ENCODE measurements at places on chromosomes 5 and 9.

DNA sequence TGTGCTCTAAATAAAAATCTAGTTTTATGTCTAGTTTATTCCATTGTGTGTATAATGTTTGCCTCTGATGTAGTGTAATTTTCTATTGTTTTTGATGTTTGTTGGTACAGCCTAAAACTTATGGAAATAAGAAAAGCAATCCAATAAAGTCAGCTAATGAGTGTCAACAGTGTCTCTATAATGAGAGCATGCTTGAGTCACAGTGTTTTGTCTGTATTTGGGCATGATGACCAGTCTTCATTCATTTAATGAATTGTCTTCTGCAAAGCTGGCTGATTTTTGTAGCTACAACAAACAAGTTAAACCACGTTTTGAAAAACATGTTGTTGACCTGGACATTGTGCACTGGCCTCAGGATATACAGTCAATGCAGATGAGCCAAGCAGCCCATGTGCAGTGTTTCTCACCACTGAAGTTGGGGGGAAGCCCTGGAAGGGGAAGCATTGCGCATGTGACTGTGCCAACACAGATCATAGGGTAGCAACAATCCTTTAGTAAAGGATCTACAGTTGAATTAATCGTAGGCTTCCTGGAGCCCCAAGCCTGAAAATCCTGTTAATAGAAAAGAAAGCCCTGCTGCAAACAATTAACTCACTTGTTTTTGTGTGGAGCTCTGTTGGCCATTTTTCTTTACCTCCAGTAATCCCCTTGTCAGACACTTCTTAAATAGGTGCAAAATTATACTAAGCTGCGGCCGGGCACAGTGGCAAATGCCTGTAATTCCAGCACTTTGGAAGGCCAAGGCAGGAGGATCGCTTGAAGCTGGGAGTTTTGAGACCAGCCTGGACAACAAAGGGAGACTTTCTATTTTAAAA, 88.0 kb downstream of the INIP start:
- DNase-seq, result no peak

DNA sequence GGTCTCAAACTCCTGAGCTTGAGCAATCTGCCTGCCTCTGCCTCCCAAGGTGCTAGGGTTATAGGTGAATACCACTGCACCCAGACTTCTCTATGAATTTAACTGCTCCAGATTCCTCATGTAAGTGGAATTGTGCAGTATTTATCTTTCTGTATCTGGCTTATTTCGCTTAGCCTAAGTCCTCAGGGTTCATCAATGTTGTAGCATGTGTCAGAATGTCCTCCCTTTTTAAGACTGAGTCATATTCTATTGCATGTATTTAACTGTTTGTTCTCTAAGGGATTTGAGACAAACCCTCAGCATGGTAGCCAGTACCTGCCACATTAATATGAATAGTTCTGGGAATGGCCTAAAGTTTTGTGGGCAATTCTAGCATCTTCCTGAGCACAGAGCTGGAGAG, 53.9 kb upstream of the TUT7 start:
- no peak for DNase-seq

DNA sequence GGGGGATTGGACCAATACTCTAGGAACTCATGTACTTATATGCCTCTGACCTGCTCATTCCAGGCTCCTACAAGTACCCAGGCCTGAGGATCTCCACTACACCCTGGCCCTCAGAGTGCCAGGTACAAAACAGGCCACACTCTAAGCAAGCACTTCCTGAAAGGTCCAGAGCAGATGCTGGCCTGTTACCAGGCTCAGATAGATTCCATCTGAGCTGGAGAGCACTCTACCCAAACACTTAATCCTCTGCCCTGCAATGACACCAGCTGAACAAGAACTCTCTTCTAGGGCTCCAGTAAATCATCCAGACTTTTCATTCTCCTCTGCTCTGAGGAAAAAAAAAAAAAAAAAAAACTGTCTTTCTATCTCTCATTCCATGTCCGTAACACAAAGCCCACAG, 2.9 kb downstream of the P4HA2 start:
- DNase-seq, result no peak

GRCh38 chr9:13554626-13555025, 275.1 kb upstream of the MPDZ start:
- no peak for DNase-seq

DNA sequence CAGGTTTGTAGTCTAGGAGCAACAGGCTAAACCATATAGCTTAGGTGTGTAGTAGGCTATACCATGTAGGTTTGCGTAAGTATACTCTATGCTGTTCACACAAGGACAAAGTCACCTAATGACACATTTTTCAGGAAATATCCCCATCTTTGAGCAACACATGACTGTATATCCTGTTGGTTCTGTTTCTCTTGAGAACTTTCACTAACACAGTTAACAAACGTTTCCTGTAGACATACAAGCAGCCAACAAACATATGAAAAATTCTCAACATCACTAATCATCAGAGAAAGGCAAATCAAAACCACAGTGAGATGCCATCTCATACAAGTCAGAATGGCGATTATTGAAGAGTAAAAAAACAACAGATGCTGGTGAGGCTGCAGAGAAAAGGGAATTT, 68.2 kb downstream of the NR2F1-AS1 start:
- no peak for DNase-seq

GRCh38 chr5:6634788-6635430, 1.7 kb downstream of the SRD5A1 start:
- DNase-seq, result no peak

DNA sequence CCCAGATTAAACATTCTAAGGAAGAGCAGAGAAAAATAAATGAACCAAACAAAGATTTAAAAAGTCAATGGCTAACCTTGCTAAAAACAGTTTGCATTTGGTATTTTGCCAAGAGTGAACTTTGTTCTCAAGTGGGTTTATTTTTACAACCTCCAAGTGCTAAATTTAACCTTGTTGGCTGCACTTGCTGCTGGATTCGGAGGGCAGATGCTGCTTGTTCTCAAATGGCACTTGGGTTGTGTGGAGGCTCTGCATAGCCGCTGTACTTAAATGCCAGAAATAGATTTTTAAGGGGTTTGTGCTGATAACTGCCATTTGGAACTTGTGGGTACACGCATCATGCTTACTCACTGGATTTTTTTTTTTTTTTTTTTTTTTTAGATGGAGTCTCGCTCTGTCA, 13.3 kb upstream of the SPATA24 start:
- DNase-seq, result no peak

DNA sequence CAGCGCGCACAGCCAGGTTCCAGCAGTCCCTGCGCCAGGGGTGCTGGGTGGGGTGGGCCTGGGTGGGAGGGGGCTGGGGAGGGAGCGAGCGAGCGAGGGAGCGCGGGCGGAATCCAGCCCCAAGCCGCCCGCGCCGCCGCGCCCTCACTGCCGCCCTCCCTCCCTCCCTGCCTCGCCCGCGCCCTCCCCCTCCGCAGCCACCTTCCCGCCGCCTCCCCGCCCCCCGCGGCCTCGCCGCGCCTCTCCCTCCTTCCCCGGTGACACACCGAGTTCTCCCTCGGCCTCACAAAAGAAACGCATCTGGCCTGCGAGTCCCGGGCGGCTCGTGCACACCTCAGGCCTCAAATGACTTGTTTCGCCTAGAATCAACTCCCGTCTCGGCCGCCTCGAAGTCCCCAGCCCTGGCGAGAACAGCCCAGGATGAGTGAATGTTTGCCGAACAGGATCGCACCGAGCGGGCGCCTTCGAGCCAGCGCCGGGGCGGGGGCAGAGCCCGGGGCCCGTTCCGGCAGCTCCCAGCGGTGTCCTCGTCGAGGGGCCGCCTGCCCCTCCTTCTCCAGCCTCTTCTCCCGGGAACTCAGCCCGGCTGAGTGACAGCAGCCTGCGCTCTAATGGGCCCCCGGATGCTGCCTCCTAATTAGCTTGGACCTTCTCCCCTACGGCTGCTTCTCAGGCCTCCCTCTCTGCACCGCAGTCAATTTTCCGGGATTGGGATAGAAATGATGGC, 371 bp upstream of the PITX1 start:
- DNase-seq, result peak; percentile 72

- DNase-seq, result no peak
These were observed 268.0 kb downstream of the ADAMTSL1 start for GRCh38 chr9:18741945-18742344.

GRCh38 chr5:35608881-35609779, 8.5 kb upstream of the SPEF2 start:
- DNase-seq, result no peak

- peak; percentile 36 for DNase-seq
These were observed 265.1 kb downstream of the ARL15 start for GRCh38 chr5:54045077-54045792.

DNA sequence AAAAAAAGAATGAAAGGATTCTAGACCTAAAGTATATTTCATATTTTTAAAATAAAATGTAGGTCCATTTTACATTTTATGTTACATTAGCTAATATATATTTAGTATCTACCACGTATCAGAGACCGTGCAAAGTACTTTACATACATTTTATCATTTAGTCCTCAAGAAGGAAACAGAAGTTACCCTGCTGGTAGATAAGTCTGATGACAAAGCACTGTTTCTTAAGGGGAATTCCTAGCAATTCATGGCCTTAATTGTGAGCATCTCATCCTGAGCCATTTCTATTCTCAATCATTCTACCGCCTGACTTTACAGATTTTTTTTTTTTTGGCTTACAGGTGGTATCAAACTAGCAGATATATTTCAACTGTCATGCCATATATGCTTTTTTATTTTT, 367.7 kb downstream of the PRELID2 start:
- no peak for DNase-seq

- DNase-seq, result no peak
These were observed 19.8 kb downstream of the TXNDC8 start for GRCh38 chr9:110317911-110318310.

DNA sequence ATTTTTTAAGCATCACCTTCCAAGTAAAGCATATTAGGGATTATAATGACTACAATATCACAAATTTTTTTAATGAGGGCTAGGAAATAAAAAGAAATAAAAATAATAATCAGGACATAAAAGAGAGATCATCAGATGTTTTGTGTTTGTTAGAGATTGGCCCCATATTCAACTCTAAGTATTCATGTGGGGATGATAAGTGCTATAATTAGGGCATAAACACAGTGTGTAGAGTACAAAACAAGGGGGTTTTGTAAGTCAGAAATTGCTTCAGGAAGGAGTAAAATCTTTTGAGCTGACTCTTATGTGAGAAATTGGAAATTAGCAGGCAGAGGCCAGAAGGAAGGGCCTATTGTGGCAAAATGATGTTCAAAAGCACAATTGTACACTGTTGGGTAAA, 127.3 kb downstream of the STARD4 start:
- no peak for DNase-seq

DNA sequence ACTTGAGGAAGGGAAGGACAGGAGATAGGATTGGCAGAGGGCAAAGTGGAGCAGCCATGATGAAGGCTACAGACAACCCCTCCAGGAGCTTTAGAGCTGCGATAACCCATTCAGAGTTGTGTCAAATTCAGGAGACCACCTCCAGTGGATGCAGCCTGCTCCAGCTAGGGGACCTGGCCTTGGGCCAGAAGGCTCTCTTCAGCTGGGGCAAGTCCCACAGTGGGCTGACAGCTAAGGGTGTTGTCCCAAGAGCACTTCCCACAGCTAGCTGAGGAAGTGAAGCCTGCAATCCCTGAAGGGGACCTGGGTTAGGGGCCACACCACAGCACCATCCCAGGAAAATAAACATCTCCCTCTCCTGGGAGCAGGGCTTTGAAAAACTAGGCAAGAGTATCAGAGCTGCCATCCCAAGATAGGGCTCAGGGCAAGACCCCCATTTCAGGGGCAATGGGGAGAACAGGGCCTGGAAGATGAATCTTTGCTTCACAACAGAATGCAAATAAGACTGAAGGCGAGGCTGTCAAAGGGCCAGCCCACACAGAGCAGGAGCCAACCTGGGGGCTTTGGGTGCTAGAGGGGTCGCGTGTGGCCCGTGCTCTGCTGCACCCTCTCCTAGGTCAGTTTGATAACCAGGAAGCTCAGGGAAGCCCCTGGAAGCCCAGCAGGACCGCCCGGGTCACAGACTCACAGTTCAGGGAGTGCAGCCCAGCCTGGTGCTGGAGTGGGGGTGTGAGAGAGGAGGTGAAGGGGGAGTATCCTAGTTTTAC, 19.3 kb upstream of the DAPK1 start:
- DNase-seq, result no peak

DNA sequence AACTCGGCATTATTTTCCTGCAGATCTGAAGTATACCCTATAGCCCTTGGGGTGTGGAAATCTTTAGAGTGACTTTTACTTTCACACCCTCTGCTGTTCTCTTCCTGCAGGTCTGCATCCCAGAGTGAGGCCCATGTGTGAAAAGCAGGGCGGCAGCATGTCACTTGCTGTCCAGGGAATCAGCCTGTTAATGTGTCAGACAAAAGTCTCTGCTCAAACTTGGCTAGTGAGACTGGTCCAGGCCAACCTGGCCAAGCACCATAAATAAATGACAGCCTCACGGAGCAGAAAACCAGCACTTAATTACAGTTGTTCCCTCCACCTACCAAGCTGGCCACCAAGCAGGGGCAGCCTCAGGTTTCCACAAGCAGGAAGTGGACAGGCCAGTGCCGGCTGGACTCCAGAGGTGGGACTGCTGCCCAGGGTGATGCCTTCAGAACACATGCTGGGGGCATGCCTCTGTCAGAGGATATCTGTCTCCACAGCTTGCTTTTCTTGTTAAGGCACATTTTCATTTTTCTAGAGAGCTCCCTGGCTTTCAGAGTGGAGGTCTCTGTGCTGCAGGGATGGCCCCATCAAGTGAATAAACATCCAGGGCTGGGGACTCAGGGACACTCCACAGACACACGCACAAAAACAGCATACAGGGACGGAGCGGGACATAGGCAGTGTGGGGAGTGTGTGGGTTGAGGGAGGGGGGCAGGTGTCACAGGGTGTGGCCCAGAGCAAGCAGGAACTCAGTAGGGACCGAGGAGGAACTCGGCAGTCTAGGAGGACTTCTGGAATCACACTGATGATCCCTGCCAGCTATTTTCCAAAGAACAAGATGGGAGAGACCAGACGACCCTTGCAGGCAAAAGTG, 243.8 kb upstream of the IRX1 start:
- no peak for DNase-seq

DNA sequence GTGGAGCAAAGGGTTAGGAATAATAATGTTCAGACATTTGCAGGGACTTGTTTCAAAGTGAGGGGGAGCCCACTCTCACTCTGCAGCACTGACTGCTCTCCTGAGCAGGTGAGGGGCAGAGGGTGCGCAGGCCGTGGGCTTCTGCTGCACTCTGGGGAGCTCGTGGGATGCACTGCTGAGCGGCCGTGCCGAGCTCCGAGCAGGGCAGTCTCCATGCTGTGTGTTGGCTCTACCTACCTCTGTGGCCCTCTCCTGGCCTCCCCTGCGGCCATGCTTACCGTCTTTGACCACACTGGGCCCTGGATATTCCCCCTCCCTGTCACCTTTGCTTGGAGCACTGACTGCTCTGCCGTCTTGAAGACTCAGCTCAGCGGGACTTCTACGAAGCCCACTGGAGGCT, 33.7 kb downstream of the CRB2 start:
- no peak for DNase-seq

GRCh38 chr9:92654481-92655301, 15.2 kb downstream of the IPPK start:
- DNase-seq, result no peak
